ENCODE measurements at places on chromosomes 5 and 9. TPM values are rescaled to one million over a fixed set of nuclear protein-coding genes. Genes with fewer than 3 reads are reported as not detected.

The SUB1 gene
- total RNA-seq = 119 TPM

The GAPT gene
- 6.5 TPM for total RNA-seq

The C5 gene
- 22.1 TPM for total RNA-seq

The RFESD gene
- 1.7 TPM for total RNA-seq

The EPB41L4B gene
- 12.1 TPM for total RNA-seq

The LHX3 gene
- not detected for total RNA-seq
